NCI-H1694 (cell line): ENCODE measurements at places on chromosomes 4 and X.

GRCh38 chr4:139704915-139705485 is 39.4 kb downstream of the MGST2 start:
- DNase-seq = no peak

- DNase-seq = no peak
These were observed 117.3 kb downstream of the CHM start for GRCh38 chrX:85930099-85930498.

DNA sequence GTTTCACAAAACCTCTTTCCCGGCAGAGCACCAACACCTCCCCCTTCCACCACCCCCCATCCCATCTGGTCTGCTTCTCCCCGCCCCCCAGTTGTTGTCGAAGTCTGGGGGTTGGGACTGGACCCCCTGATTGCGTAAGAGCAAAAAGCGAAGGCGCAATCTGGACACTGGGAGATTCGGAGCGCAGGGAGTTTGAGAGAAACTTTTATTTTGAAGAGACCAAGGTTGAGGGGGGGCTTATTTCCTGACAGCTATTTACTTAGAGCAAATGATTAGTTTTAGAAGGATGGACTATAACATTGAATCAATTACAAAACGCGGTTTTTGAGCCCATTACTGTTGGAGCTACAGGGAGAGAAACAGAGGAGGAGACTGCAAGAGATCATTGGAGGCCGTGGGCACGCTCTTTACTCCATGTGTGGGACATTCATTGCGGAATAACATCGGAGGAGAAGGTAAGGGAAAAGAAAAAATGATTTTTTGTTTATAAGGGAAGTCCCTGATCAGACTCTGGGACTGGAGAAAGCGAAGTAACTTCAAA is at the start of gene PDGFRA:
TSS of gene PDGFRA (plus strand) at position 333 of the 541 bp plus-strand sequence. CDS start 29,476 bp downstream, outside the sequence.
- DNase-seq = no peak

DNA sequence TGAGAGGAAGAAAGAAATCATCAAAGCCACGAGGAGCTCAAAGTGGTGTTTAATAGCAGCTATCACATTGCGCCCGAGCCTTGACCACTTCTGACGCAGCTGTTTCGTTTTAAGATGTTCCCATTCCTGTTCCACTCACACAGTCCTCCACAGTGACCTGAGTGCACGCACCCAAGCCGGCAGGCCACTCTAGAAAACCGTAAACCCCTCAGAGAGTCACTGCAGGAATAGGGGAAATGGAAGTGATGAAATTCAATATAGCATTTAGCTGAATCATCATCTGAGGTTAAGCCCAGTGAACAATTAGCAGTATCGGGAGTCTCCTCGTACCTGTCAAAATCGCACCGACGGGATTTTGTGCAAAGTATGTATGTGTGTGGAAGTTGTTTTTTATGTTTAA is 17.9 kb upstream of the HAND2 start:
- no peak for DNase-seq
